ENCODE measurements at places on chromosomes 12 and 14.

DNA sequence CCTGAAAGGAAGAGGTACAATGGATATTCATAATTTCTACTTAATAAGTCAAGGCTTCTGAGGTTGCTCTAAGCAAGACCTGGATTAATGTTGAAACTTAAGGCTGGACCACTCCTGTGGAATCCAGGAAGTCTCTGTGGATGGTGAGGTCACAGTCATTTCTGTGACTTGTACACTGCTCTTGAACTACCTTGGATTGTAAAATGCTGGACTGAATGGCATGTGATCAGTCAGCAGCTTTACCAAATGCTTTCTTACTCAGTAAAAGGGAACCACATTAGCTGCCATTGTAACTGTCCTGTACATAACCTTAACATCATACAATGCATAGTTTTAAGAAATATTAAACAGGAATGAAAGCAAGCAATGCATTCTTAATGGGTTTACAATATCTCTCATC, 182.9 kb downstream of the NOVA1 start:
- no peak for DNase-seq

DNA sequence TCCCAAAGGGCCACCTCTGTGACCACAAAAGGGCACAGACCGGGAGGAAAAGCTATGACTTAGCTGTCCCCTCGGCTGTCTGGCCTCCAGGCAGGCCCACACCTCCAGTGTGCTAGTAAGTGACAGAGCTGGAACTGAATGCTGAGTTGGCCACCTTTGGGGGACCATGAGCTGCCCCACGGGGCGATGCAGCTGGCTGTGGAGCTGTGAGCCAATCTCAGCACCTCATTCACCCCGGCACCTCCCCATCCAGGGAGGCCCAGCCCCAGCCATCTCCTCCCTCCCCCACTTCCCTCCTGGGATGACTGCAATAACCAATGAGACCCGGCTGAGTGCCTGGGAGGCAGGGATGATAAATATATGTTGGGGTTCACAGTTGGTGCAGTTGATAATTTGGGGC, 12.2 kb upstream of the TESC start:
- DNase-seq: no peak

GRCh38 chr14:102802834-102803523, 25.7 kb downstream of the TRAF3 start:
- no peak for DNase-seq

GRCh38 chr14:100222224-100223093, 16.5 kb upstream of the YY1 start:
- DNase-seq: no peak

DNA sequence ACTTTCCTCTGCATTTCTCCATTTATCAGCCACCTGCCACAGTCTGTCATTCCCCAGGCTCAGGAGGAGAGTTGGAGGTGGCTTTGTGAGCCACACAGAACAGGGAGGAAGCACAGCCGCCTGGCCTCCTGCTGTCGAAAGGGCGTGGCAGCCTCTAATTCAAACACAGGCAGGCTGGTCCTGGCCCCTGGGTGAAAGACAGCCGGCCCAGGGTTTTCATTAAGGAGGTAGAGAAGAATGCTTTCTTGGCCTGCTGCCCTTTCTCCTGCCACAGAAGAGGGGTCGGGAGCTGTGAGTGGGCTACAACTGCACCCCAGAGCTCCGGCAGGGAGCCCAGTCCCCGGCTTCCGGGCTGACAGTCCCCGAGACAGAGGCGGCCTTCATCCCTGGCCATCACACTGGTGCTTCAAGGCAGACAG, 108.6 kb upstream of the FZD10 start:
- DNase-seq: no peak

GRCh38 chr14:54803926-54804537, 98.6 kb downstream of the GCH1 start:
- DNase-seq: no peak

- no peak for DNase-seq
Measured at GRCh38 chr12:34327671-34328070, 305.4 kb downstream of the ALG10 start.

DNA sequence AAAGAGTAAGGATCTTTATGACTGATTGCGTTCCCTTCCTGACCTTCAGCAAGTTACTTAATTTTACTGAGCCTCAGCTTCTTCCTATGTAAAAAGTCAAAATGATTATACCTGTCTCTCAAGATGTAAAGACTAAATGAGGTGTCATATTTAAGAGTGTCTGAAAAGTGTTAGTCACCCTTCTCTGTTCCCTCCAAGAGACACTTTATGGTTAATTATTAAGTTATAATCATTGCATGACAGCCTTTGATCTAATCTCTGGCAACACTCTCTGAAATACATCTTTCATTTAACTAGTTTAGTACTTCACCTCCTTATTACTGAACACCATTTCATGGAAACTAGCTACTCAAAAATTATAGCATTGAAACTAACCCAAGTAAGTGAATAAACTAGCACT, 54.8 kb downstream of the BMAL2 start:
- DNase-seq: no peak

DNA sequence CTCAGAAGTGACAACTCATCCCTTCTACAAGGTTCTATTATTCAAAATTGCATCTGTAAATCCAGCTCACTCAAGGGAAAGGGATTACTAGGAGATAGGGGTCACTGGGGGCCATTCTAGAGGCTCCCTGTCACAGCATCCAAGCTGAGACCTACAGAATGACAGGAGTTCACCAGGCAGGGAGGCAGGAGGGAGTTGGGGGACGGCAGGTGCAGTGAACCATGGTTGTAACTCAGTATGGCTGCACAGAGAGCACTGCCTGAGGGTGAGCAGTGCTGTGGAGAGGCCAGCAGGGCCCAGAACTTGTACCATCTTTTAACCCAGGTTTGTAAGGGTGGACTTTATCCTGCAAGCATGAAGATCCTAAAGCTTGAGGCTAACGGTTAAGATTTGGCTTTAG, 37.9 kb upstream of the SINHCAF start:
- no peak for DNase-seq

- DNase-seq: no peak
Measured at GRCh38 chr12:54829511-54829910, 24.8 kb upstream of the MUCL1 start.

DNA sequence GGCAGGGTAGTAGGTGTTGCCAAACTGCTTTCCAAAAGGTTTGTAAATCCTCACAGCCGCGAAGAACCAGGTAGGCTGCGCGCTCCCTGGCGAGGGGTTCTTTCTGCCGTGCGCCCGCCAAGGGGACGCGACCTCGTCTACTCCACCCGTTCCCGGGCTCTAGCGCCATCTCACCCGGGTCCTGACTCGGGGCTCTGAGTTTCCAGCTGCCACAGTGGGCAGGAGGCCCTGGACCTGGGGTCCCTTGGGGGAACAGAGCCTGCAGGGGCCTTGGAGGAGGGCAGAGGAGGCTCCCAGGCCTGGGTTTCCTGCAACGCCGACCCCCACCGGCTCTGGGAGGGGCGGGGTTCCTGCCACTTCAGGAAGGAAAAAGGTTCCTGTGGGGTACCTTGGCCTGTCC, 706 bp downstream of the ANHX start:
- DNase-seq: no peak

DNA sequence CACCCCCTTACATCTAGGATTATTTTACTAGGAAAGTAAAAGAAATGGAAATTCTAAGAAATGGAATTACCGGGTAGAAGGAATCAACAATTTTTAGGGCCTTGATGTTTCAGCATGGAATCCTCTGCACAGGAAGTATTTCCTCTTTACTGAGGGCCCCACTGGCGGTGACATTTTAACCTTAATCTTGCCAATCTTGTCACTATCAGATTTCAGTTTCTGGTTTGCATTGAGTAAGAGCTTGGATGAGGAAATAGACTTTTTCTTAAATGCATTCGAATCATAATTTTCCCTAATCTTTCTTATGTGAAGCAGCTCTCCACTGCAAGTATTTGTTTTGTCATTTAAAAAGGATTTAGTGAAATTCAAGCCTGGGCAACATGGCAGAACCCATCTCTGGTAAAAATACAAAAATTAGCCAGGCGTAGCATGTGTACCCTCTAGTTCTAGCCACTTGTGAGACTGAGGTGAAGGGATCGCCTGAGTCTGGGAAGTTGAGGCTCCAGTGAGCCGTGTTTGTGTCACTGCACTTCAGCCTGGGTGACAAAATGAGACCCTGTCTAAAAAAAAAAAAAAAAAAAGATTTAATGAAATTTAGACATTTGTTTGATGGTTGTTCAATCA, 40.7 kb downstream of the TPCN1 start:
- no peak for DNase-seq

GRCh38 chr14:40345334-40345733, 913.1 kb upstream of the FBXO33 start:
- DNase-seq: no peak

DNA sequence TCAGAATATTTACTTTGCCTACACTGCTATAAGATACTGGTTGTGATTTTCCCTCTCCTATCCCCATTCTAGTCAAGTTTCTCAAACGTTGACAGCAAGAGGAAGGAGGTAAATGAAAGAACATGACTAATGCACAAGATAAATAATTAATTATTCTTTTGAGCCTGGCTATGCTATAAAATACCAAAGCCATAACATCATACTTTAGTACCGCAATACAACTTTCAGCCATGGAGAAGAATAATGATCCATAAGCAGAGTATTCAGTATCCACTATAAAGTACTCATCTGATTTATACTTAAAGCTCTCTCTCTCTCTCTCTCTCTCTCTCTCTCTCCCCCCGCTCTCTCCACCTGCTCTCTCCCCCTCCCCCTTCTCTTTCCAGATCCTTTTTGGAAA, 41.3 kb downstream of the TDG start:
- no peak for DNase-seq

DNA sequence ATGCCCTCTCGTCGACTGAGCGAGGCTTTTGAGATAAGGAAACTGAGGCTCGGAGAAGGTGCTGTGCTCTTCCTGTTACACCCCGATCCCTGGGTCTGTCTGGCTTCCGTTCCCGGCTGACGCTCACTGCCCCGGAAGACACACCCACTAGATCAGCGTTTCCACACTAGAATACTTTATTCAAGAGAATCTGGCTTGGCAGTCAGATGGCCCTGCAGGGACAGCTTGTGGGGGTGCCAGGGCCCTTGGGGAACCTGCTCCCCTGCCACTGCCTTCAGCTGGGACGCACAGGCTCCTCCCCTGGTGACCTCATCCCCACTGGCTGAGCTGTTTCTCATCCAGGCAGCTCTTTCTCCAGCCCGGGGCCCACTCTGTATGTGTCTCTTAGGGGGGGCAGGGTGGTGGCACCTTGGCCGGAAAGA, 13.7 kb downstream of the PGF start:
- no peak for DNase-seq
